ENCODE measurements at places on chromosomes 7 and 10.

GRCh38 chr7:9781710-9782109, 1192.0 kb upstream of the PHF14 start:
- DNase-seq = no peak

DNA sequence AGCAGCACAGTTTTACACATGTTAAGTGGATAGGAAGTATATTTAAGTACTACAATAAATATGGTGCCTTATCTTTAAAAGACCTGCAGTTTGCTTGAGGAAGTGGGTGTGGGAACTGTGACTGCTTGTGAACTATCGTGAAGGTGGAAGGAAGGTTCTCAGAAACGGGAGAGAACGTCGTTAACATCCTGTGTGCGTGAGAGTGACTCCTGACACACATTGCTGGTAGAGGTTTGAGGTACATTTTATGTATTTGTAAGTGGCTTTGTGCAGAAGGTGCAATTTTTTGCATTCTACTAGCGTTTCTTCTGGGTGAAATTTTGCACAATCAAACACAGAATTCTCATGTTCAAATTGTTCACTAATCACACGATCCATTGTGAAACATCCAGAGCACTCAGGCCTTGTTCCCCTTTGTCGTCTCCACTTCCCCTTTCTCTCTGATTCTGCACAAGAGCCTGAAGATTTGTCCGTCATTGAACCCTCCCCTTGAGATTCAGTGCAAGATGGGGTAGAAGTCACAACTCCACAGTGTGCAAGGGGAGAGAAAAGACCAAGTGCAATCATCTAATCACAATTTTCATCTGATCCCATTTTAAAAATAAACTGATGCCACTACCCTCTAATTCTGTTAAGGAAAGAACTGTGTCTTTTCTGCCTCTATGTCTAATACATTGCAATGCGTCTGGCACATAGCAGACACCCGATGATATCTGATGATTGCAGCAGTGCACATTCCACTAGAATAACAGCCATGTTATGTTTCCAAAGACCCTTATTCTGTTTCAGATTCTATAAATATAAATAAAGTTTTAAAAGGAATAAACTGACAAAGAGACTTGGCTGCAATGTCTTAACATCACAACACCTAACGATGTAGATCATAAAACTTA, 279.9 kb downstream of the NEBL start:
- peak; percentile 49 for DNase-seq

- no peak for DNase-seq
These were observed 78.7 kb downstream of the PRLHR start for GRCh38 chr10:118516716-118517115.

GRCh38 chr10:72761498-72761897, 69.6 kb downstream of the MCU start:
- no peak for DNase-seq

DNA sequence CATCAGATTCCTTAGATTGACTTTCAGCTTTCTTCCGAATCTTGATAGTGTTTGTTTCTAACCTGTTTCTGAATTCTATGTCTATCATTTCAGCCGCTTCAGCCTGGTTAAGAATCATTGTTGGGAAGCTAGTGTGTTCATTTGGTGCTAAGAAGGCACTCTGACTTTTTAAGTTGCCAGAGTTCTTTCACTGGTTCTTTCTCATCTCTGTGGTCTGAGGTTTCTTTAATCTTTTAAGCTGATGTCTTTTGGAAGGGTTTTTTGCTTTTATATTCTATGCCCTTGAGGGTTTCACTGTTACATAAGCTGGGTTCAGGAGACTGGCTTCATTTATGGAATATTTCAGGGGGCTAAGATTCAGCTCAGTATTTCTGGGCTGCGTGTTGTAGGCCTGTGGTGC, 104.5 kb upstream of the PRSS58 start:
- DNase-seq = no peak

DNA sequence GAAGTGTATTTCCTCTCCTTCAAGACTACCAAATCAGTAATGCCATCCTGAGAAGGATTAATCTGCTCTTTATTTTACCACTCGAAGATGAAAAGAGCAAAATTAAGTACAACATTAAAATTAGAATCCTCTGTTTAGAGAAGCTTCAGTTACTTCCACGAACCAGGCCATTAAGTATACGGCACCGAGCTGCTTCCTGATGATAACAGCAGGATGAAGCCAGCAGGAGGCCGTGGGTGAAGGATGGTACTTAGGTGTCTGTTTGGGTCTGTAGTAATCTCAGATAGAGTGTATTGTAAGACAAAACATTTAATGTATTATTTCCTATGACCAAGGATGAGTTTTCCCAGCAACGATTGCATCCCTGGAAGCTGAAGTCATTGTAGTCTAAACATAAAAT, 362.8 kb downstream of the SFMBT2 start:
- DNase-seq = no peak

GRCh38 chr7:156579566-156579965, 61.0 kb upstream of the RNF32 start:
- no peak for DNase-seq

- DNase-seq = no peak
These were observed 54.7 kb downstream of the STEAP1B start for GRCh38 chr7:22445140-22445743.

DNA sequence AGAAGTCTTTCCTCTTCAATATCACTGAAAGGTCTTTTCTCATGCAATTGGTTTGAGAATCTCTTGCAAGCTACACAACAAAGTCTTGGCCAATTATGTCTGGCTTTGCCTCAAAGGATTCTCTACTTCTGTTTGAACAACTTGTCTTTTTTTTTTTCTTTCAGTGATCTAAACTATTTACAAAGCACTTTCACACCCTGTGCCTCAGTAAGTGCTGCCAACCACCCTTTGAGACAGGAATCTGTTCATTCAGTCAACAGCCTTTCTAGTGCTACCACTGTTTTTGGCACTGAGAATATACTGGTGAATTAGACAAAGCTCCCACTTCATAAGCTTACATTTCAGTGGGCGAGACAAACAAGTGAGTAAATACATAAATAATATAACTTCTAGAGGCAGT, 26.9 kb upstream of the SDK1 start:
- no peak for DNase-seq

DNA sequence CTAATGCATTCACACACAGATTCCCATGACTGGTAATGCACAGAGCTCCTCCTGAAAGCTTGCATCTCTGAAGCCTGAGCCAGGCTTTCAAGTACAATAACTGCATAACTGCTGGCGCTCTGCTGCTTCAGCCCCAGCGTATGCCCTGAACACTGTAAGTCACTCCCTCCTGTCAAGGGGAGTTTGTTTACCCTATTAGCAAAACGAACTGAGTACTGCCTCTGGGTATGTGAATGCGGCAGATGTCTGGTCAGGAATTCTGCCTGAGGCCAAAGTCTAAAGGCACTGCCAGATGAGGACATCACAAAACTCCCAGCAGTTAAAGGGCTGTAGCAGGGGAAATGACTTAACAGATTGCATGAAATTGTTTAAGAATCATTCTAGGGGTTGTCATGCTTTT, 97.7 kb downstream of the NRCAM start:
- no peak for DNase-seq

DNA sequence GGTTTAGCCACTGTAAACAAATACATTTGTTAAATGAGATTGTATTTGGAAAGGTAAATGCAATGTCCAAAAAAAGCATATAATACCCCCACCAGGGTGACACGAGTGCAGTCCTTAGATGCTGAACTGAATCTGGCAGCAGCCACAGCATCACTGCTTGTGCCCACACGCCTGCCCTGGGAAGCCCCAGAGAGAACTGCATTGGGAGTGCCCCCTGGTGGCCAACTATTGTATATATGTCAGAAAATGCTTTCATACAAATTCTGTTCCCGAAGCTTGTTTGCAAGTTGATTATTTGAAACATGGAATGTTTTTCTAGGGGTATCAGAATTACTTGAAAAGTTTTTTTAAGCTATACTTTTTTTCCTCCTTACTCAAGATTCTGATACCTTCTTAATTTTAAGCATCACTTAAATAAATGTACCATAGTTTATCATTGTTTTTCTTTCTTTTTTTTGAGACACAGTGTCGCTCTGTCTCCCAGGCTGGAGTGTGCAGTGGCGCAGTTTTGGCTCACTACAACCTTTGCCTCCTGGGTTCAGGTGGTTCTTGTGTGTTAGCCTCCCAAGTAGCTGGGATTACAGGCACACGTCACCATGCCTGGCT, 50.1 kb downstream of the LANCL2 start:
- peak; percentile 86 for DNase-seq

GRCh38 chr10:69101451-69102095, 13.7 kb downstream of the SRGN start:
- peak; percentile 81 for DNase-seq

DNA sequence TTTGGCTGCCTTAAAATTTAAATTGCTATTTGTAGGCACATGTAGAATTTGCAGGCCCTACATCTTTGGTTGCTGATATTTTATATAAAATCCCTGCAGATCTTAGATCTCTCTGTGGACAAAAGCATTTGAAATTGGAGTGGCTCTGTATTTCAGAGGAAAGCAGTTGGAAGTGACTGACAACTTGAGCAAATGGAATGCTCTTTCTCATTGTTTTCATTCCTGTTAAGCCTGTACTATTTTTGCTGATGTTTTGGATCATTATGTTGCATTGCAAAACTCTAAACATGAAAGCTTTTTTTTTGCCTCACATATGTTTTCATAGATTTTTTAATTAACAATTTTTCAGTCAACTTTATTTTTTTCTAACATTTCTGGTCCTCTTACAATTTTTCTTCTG, 251.2 kb upstream of the MDFIC start:
- no peak for DNase-seq

GRCh38 chr7:40194745-40195144, 59.9 kb downstream of the SUGCT start:
- DNase-seq = no peak

- DNase-seq = peak; percentile 72
These were observed 62.5 kb upstream of the TOMM7 start for GRCh38 chr7:22884911-22885788.

GRCh38 chr7:117937049-117937752, 64.0 kb upstream of the CTTNBP2 start:
- no peak for DNase-seq

GRCh38 chr10:79347894-79348639, 798 bp downstream of the PPIF start:
- DNase-seq = peak; percentile 87

- peak; percentile 78 for DNase-seq
These were observed 25.3 kb downstream of the IKZF1 start for GRCh38 chr7:50329775-50330174.

DNA sequence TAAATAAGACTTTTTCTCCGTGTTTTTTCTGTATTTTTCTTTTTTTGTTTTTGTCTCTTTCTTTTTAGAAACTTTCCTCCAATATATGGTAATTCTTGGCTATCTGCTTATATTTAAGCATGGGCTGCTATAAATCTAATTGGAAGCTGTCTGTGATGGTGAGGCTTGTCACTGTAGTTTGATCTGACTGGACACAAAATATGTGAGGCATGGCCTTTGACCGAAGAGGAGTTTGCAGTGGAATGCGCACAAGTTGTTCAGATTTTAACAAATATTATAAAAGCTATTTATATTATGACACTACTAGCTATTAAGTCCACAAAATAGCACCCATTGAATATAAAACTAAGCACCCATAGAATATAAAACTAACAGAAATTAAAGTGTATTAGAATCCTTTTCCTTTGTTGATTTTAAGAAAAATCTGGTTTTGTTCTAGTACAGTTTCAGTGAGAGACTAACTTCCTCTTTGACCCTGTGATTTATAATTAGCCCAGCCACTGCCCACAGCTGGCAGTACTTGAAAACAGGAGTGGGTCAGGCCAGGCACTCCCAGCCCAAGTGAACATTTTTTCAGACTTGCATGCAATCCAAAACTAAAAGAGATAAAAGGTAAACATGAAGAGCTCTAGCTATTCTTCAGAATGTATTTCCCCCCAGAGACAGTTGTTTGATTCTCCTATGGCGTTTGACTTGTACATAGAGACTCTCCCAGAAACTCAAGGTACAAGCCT, 69.9 kb upstream of the FGL2 start:
- peak; percentile 40 for DNase-seq

DNA sequence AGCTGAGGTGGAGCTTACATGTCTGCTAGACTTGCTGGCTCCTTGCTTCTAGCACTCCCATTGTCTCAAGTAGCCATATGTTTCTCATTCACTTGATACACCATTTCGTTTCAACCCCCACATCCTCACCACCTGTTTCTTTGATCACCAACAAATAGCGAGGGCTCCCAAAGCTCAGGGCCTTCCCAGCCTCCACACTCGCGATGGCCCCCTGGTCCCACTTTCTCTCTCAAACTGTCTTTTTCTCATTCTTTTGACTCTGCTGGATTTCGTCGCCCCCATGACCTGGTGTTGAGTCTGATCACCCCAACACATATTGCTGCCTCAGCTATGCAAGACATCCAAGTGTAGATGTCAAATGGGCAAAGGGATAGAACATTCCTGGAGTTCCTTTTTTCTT, 26.0 kb upstream of the SMNDC1 start:
- no peak for DNase-seq

GRCh38 chr10:77841711-77842375, 84.7 kb downstream of the DLG5 start:
- DNase-seq = no peak

DNA sequence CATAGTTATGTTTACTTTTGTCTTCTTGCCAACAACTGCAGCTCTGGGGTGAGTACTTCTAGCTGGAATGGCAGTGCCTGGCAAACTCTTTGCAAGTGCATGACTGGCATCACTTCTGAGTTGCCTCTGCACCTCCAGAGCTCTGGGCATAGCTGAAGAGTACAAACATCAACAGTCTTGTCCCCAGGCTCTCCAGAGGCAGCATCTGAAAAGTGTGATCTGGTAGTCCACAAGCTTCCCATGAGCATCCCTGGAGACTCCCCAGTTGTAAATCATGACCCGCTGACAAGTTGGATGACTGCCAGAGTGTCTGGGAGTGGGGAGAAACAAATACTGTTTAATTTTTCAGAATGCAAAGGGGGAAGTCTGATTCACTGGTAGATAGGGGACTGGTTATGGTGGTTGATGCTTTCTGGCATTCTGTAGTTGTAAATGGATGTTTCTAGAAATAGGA, 138.9 kb upstream of the CDK13 start:
- DNase-seq = no peak

GRCh38 chr7:8141070-8141469, 120.9 kb downstream of the ICA1 start:
- DNase-seq = no peak

GRCh38 chr7:97187067-97187466, 69.6 kb downstream of the SDHAF3 start:
- DNase-seq = no peak

DNA sequence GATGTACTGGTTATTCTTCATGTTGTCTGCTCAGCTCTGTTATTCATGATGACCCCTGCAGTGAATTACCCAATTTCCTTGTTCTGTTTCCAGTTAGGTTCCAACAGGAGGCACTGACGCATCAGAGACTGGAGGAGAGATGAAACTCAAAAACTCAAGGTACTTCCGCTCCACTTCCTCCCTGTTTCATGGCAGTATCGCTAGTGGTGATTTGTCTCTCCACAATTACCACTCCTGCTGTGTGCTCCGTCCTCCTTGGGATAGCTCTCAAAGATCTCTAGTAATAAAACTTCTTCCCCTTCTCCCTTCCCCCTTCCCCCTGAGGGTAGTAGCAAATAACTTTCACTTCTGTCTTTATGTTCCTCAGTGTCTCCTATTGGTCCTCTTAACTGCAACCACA, 107.4 kb upstream of the ABCB5 start:
- peak; percentile 80 for DNase-seq

All from suppressor macrophage treated with lipopolysaccharide for 4 hours (primary cell).